CD4-positive, CD25-positive, alpha-beta regulatory T cell (primary cell): ENCODE measurements at places on chromosomes 7 and 10. TPM values are rescaled to one million over a fixed set of nuclear protein-coding genes. Genes with fewer than 3 reads are reported as not detected.

DNA sequence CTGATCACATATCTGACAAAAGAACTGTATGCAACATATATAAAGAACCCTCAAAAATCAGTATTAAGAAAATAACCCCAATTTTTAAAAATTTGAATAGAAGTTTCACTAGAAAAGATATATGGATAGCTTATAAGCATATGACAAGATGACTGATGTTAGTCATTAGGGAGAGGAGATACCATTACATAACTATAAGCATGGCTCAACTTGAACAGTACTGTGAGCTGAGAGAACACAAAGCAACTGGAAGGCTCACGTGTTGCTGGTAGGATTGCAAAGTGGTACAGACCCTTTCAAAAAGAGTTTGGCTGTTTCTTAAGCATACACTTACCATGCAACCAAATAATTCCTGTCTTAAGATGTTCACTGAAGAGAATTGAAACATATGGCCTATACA, 14.7 kb downstream of the CCDC71L start:
- DNase-seq: no peak

DNA sequence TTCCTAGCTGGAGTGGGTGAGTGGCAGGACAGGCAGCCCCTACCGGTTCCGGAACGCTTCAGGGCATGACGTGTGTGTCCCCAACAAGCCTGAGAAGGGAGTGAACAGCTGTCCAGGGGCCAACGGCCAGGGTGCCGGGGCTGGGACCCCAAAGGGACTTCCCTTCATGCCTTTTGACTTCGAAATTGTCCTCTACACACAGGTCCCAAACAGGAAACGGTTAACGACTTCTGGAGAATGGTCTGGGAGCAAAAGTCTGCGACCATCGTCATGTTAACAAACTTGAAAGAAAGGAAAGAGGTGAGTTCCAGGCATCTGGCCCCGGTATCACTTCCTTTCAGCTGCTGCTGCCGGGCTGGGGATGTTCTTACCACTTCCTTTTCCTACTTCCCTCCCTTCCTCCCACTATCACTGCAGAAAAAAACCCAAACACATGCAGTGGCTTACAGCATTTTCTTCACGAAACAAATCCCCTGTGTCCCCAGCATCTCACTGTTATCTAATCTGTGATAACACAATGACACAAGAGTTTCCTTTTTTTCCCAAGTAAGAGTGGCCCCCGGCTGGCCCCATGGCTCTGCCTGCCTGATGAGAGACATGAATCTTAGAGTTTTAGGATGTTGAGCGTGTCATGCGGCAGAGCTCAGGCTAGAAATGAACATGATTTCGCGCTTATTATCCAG, 63.2 kb downstream of the MKI67 start:
- peak; percentile 33 for DNase-seq

LEP gene
- not detected for total RNA-seq

SPDYE8 gene
- not detected for total RNA-seq

NUDT13 gene
- 1.8 TPM for total RNA-seq

DNA sequence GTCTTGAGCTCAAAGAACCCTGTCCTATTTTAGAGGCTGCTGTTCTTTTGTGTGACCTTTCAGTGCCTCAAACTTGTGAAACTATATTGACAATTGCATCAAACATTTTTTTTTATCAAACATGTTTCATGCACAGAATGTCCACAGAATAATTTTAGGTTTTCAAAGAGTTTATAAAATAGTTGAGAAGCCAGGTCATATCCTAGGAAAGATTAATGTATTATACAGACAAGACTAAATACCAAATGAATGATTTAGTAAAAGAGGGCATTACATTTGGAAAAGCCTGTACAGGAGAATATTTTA, 67.0 kb downstream of the CDK6 start:
- no peak for DNase-seq

MACC1 gene
- 1.0 TPM for total RNA-seq

DNA sequence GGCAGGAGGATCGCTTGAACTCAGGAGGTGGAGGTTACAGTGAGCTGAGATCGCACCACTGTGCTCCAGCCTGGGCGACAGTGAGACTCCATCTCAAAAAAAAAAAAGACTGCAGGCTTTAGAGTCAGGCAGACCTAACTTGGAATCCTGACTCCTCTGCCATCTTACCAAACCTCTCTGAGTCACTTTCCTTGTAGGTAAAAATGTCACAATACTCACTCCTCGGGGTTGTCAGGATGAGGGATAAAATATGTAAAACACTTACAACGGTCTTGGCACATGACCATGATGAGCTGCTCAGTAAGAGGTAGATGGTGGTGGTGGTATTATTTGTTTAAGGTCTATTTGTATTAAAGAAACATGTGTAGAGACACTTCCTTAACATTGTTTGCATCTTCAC, 154.1 kb upstream of the PDE1C start:
- DNase-seq: no peak

DNA sequence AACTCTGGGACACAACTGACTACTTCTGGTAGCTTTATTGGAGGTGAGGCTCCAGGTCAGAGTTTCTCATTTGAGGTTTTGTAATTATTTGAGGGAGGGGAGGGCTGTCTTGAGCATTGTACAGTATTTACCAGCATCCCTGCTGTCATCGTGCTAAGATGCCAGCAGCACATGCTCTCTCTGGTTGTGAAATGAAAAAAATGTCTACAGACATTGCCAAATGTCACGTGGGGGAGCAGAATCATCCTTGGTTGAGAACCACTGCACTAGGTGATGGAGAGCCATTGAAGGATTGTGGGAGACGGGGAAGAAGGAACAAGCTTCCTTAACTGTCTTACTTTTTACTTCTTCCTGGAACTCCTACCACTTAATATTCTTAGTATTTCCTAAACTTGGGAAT, 5.0 kb downstream of the SEPTIN7 start:
- no peak for DNase-seq

RADIL gene
- total RNA-seq: not detected

FAM237B gene
- not detected for total RNA-seq

CLEC5A gene
- not detected for total RNA-seq

DNA sequence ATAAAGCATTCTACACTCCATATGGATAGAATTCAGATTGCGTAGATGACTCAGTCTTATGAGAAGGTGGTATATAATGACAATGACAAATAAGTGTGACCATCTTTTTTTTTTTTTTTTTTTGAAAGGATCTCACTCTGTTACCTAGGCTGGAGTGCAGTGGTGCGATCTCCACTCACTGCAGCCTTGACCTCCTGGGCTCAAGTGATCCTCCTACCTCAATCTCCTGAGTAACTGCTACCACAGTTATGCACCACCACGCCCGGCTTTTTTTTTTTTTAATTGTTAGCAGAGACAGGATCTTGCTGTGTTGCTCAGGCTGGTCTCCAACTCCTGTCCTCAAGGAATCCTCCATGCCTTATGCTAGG, 43.2 kb upstream of the NRP1 start:
- no peak for DNase-seq

DNA sequence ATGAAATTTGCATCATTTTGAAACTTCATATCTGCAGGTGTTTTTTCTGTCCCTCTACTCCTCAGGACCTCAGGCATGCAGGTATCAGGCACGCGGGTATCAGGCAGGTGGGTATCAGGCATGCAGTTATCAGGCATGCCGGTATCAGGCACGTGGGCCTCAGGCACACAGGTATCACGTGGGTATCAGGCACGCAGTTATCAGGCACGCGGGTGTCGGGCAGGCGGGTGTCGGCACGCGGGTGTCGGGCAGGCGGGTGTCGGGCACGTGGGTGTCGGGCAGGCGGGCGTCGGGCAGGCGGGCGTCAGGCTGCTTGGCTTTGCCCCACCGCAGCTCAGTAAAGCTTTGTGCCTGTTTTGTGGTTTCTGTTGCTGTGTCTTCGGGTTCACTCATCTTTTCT, 8.7 kb downstream of the SPRN start:
- no peak for DNase-seq

DNA sequence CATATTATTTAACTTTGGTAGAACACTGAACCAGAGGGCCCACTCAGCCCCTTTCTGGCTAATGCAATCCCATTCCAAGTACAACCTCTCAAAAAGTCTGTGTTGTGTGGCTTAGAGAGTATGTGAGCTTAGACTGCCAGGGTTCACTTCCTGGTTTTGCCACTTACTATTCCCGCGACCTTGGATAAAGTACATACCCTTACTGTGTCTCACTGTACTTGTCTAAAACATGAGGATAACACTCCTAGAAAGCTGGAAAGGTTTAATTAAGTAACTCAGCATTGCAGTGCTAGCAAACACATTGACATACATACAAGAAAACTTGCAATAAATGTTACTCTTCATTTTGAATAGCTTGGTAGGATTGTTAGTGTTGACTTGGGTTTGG, 215.8 kb downstream of the CHCHD3 start:
- no peak for DNase-seq

AGAP9 gene
- total RNA-seq: 8.0 TPM

DNA sequence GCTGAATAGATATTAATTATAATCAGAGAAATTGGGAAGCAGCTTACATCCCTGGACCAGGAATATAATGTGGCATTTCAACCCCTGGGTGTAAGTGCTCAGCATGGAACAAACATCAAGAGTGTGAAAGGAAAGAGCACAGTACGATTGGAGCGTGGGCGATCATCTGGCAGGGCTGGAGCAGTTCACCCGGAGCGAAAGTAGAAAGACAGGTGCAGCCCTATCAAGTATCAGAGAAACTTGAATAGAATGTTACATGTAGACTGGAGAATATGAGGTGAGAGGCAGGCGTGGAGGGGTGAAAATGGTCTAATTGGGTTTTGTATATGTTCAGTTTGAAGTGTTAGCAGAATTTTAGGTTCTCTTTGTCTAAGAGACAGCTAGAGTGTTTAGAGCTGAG, 303.0 kb downstream of the MDFIC start:
- no peak for DNase-seq

GRCh38 chr7:17126413-17127268, 171.8 kb upstream of the AHR start:
- DNase-seq: no peak

DNA sequence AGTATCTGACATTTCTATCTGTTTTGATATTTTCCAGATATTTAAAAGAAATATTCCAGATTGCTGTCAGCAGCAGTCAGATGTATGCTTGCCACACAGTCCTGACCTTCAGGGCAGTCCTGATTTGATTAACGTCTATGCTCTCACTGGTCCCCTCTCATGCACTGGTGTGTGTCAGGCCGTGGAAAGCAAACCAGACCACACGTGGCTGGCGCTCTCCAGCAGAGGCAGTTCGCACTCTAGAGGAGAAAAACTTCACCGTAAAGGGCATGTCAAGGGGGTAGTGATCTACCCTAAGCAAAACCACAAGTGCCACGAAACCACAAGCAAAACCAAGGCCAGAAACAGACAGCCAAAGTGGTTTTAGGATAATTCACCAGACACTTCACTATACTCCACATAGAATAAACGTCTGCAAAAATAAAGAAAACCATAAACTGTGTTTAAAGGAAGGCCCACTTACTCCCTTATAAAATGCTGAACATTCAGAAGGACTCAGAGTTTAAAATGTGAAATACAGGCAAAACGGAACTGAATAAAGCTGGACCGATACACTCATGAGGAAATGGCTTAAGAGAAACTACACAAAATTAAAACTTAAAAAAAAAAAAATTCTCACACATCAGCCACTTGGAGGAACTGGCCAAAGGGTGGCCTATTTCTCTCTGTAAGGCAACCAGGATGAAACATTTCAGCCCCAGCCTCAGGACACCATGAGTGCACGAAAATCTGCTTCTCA, 26.4 kb downstream of the PARP12 start:
- DNase-seq: peak; percentile 24

- no peak for DNase-seq
Measured at GRCh38 chr10:10605551-10606081, 412.1 kb upstream of the CELF2 start.

DNA sequence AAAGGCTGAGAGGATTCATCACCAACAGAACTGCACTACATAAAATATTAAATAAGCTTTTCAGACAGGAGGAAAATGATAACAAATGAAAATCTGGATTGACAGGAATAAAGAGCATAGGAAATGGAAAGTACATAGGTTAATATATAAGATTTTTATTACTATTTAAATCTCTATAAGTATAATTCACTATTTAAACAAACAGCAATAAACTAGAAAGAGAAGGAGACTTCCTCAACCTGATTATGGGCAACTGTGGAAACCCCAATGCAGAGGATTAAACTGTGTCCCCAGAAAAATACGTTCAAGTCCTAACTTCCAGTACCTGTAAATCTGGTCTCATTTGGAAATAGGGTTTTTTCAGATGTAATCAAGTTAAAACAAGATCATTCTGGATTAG, 14.8 kb upstream of the ASL start:
- no peak for DNase-seq

DNA sequence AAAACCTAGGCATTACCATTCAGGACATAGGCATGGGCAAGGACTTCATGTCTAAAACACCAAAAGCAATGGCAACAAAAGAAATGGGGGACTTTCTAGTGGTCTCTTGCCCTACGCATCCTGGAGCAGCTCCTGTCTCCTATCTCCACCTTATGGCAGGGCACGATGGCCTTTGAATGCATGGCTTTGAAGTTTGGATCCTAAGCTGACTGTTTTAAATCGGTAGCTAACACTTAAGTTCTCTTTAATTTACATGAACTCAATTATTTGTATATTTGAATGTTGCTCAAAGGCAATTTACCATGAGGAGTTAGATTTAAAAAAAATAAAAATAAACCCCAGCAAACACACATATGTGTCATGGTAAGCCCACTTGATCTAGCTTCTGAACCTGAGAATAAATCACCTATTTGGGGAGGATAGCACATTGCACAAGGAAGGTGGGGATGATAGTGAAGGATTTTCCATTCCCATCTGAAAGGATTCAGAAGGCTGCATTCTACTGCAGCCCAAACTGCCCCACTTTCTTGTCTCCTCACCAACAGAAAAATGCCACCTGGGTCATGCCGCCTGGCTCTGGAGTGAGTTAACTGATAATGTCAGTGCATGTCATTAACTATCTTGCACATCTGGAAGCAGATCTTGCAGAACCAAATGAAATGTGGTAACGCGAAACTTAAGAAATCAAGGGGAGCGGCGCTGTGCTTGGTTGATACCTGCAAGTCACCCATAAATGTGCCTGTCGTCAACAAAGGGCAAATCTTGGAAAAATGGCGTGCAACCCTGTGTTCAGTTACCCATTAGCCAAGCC, 12.4 kb downstream of the KLF6 start:
- DNase-seq: no peak

DNA sequence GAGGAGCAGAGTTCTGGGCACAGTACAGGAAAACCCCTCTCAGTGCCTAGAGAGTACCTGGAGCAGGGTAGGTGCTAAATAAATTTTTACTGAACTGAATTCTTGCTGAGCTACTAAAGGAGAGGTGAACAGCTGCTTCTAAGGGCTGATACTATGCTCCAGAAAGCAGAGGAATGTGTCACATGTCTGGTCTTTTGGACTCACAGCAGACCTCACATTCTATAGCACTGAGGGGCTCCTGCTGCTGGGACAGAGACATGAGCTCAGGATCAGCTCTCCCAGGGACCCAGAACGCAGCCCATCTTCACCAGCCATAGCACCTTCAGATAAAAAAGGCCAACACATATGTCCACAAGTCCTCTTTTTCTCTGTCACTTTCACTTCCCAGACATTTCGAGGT, 133.0 kb upstream of the KLF14 start:
- no peak for DNase-seq

DNA sequence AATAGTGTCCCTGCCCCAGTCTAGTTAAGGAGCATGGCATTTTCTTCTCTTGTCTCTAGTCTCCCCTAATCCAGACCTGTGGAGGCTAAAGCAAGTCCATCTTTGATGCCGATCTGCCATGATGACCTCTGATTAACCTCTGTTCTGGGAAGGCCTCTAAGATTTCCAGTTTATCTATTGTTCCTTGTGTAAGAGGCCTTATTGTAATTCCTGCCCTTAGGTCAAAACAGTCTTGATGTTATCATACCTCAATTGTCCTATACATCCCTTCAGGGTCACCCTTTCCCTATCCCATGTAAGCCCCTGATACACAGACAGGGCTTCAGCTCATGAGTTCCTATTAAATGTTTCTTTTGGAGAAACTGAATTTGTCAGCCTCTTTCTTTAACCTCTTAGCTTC, 4.9 kb upstream of the ZMIZ2 start:
- DNase-seq: no peak
